ENCODE measurements at places on chromosomes 2 and 18.

- DNase-seq = no peak
These were observed 450.7 kb upstream of the PIK3C3 start for GRCh38 chr18:41504316-41504715.

DNA sequence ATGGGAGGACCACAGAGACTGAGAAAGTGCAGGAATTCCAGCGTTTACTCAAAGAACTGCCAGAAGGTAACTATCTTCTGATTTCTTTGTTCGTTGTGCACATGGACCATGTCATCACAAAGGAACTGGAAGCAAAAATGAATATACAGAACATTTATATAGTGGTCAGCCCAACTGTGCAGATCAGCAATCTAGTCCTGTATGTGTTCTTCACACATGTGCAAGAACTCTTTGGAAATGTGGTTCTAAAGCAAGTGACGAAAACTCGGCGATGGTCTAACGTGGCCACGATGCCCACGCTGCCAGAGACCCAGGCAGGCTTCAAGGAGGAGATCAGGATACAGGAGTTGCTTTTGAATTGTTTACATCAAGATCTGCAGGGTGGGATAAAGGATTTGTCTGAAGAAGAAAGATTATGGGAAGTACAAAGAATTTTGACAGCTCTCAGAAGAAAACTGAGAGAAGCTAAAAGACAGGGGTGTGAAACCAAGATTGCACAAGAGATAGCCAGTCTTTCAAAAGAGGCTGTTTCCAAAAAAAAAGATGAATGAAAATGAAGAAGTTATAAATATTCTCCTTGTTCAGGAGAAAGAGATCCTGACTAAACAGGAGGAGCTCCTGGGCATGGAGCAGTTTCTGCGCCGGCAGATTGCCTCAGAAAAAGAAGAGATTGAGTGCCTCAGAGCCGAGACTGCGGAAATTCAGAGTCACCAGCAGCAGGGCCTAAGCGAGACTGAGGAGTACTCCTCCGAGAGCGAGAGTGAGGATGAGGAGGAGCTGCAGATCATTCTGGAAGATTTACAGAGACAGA is 8.3 kb upstream of the CHST10 start:
- DNase-seq = no peak

GRCh38 chr2:105590780-105591660 is 153.7 kb upstream of the NCK2 start:
- DNase-seq = no peak

- no peak for DNase-seq
These were observed 27.9 kb downstream of the ZAP70 start for GRCh38 chr2:97741251-97741650.

DNA sequence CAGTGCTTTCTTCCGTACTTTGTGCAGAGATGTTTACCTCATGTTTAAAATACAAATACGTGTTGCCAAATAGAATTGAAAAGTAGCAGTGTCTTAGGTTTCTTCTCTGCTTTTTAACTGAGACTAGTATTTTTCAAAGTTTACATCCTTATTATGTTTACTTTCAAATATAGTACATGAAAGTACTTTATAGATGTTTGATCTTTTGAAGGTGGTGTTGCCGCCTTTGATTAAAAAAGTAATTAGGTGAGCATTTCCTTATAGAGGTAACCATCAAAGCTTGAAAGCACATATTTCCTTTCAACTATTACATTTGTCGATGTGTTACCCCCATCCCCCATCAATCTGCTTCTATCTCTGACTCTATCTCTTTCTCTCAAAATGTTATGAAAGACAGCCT is 87.0 kb downstream of the CERS6 start:
- DNase-seq = no peak

Data from lung (tissue), 17 donors.